ENCODE measurements at places on chromosomes 1 and 21. TPM values are rescaled to one million over a fixed set of nuclear protein-coding genes. Genes with fewer than 3 reads are reported as not detected.

The CDC42BPA gene
- 52.8 TPM for total RNA-seq

The AADACL3 gene
- not detected for total RNA-seq

GRCh38 chr1:2052756-2053155 lies 2.5 kb downstream of the PRKCZ start:
- DNase-seq: no peak

The NOTCH2 gene
- 77.2 TPM for total RNA-seq

DNA sequence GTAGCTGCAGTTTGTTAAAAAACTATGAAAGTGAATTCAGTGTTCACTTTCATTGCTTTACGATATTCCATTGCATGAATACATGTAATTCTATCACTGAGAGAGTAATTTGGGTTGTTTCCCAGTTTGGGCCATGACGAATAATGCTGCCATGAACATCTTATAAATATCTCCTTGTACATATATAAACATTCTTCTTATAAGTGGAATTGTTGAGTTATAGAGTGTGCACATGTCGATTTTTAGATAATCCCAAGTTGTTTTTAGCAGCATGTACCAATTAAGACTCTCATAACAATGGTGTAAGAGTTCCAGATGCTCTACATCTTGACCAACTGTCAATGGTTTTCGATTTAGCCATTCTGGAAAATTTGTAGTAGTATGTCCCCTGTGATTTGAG lies 40.9 kb downstream of the ALG6 start:
- DNase-seq: no peak

The CCDC24 gene
- total RNA-seq: 1.7 TPM

- DNase-seq: no peak
These were observed 41.0 kb upstream of the HAO2 start for GRCh38 chr1:119327450-119328155.

DNA sequence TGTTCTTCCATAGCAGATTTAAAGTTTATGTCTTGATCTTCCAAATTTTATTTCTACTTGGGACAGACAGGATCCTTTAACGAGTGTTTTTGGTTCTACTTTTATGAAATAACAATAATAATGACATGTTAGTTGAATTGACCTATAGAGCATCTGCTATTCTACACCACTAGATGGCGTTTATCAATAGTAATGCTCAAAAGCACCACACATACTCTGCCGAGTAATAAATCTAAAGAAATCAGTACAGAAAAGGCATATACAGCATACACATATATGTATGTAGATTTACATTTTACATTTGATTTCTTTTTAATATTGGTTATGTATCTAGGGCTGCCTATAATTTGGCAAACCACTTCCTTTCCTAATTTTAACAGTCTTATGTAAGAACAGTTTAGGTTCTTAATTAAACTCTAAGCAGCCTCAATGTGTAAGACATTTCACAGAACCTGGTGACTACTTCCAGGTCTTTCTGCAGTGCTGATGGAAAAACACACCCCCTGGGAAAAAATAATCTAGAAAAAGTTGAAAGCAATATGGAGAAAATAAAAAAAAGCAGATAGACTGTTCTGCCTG lies 5.9 kb upstream of the SIPA1L2 start:
- DNase-seq: peak; percentile 39

The LAPTM5 gene
- not detected for total RNA-seq

- no peak for DNase-seq
These were observed 18.6 kb downstream of the CDC42BPA start for GRCh38 chr1:227299688-227300087.

DNA sequence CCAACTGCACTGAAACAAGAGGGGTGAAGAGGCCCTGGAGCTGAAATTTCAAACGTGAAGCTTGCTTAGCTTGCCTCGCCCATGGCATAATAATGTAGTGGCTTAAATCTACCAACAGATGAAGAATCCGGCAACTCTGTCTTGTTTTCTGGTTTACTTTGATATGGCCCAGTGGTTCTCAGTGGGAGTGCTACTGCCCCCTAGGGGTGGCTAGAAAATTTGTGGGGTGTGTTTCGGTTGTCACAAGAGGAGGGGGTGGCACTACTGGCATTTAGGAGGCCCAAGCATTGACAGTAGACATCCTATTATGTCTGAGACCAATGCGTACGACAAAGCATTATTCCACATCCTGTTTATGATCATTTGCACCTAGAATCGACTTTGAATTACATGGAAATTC lies 51.9 kb upstream of the C8B start:
- DNase-seq: no peak

The INSRR gene
- total RNA-seq: not detected

DNA sequence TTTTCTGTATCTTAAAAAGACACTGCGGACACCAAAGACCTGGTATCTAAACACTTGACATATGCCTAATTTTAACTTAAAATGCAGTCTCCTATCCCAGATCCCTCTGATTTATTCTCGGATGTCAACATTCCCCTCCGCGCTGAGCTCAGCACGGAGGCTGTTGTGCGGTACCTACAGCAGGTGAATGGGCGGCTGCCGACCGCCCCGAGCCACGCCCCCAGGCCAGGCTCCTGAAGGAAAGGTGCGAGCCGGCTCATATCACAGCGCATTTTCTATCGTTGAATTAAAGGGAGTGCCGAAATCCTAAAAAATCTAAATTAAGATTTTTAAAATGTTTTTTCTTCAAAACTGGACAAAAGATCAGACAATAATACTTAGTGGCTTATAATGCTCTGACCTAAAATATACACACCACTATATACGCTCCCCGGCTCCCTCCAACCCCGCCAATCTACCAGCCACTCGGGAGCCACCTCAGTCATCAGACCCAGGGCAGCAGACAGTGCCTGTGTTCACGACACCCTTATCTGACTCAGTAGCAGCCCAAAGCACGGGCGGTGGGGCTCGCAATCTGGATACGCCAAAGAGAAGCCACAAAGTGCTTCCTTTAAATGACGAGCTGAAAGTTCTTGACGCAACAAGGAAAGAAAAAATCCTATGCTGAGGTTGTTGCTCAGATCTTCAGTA lies 4.1 kb downstream of the WRAP73 start:
- DNase-seq: no peak

- DNase-seq: no peak
These were observed 99.2 kb upstream of the TNR start for GRCh38 chr1:175842550-175842949.

- DNase-seq: peak; percentile 44
These were observed 5.8 kb upstream of the TGFB2 start for GRCh38 chr1:218339267-218339831.

GRCh38 chr1:184935920-184936798 lies 38.1 kb downstream of the NIBAN1 start:
- no peak for DNase-seq

The CYP4X1 gene
- not detected for total RNA-seq

- DNase-seq: no peak
These were observed 107.3 kb downstream of the UCHL5 start for GRCh38 chr1:192951691-192952460.

The NDUFV3 gene
- total RNA-seq: 54.9 TPM

GRCh38 chr1:92853299-92853698 lies 21.5 kb downstream of the RPL5 start:
- no peak for DNase-seq

The CD84 gene
- total RNA-seq: not detected

DNA sequence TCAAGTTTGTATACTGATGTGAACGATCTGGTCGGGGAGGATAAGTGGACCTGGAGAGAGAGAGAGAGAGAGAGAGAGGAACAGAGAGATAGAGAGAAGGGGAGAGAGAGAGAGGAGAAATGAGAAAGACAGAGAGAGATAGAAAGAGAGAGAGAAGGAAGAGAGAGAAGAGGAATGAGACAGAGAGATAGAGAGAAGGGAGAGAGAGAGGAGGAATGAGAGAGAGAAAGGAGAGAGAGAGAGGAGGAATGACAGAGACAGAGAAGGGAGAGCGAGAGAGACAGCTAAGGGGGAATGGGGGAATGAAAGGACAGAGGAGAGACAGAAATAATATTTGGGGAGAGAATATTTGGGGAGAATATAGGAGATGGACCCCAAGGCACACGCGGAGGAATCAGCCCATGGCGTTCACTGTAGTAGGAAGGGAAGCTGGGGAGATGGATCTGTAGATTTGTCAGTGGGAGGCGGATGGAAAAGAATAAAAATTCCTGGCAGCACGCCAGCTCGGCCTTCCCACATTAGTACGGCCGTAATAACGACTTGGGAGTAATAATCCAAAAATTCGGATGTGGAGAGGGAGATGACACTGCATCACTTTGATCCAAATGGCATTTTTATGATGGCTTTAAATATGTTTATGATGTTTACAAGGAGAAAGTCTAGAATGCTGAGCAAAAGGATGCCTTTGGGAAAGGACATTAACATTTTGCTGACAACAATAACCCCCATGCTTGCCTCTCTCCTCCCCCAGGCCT lies 159.8 kb upstream of the KCNJ6 start:
- no peak for DNase-seq
